CD4-positive, CD25-positive, alpha-beta regulatory T cell (primary cell): ENCODE measurements at places on chromosomes 4 and X.

DNA sequence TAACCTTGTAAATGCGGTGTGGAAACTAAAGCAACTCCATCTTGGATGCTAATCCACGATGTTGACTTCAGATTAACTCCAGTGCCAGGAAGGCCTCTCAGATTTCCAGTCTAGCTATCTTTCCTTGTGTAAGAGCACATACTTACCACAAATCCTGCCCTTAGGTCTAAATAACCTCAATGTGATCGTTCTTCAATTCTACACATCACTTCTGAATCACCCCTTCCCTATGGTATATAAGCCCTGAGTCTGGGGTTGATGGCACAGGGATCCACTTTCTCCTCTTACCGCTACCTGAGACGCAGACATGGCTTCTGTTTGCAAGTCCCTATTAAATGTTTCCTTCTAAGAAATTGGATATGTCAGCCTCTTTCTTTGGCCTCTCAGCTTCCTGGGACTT lies 17.5 kb upstream of the ZNF41 start:
- no peak for DNase-seq

- DNase-seq, result no peak
These were observed 153.7 kb upstream of the GK2 start for GRCh38 chr4:79561751-79562150.

DNA sequence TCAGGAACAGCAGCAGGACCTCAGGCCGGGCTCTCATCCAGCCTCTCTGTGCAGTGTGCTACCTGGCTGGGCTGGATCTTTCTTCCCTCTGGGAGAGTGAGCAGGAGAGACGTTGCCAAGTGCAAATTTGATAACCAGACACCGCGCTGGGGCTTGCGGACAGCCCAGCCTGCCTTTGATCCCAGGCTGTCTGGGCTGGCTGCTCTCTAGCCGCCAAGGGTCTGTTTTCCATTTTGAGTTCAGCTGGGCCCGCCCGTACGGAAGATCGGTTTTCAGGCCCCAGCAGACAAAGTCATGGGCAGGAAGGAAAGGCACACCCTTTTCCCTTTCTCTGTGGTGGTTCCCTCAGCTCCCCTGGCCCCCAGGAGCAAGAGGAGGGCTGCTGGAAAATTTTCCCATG lies 90.2 kb downstream of the CPZ start:
- no peak for DNase-seq

GRCh38 chrX:100353326-100353725 lies 56.7 kb downstream of the PCDH19 start:
- DNase-seq, result no peak

GRCh38 chrX:150886381-150886780 lies 12.1 kb downstream of the CD99L2 start:
- DNase-seq, result no peak

- no peak for DNase-seq
These were observed 3.0 kb downstream of the STARD8 start for GRCh38 chrX:68650491-68650890.
